Stimulated activated CD8-positive, alpha-beta memory T cell treated with anti-CD3 and anti-CD28 coated beads, Interleukin-2, amount 100 ng/mL, for 1 hour (primary cell): ENCODE measurements at places on chromosomes 7 and 10.

DNA sequence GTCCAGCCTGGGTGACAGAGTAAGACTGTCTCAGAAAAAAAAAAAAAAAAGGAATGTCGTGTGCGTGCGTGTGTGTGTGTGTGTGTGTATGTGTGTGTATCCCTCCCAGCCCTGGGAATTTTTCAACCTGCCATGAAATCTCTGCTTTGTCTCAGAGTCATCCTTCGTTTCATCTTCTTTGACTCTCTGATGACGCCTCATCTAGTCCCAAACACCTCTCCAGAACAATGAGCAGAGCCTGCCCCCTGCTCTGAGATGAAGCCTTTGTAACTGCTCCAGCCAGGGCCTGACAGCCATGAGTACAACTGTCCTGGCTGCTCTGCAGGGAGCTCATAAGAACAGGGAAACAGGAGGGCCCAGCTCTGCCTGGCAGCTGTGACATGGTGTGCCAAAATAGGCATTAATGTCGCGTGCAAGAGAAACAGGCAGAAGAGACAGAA is 149.5 kb downstream of the FAM107B start:
- DNase-seq, result no peak

DNA sequence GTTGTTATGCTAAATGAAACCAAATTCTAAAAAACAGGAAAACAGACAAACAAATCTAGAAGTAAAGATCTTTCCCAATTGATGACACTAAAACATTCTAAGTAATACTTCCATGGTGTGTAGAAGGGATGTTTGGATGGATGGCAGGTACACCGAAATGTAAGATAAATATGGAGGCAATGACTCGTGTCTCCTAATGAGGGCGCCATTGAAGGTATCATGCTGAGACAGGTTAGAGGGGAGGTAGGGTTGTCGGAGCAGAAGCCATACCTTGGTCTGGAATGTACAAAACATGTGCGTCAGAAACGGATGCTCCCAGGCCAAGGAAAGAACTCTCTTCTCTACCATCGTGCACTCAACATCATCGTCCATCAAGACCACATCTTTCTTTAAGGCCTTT is 101.4 kb downstream of the PRKCQ start:
- DNase-seq, result no peak

DNA sequence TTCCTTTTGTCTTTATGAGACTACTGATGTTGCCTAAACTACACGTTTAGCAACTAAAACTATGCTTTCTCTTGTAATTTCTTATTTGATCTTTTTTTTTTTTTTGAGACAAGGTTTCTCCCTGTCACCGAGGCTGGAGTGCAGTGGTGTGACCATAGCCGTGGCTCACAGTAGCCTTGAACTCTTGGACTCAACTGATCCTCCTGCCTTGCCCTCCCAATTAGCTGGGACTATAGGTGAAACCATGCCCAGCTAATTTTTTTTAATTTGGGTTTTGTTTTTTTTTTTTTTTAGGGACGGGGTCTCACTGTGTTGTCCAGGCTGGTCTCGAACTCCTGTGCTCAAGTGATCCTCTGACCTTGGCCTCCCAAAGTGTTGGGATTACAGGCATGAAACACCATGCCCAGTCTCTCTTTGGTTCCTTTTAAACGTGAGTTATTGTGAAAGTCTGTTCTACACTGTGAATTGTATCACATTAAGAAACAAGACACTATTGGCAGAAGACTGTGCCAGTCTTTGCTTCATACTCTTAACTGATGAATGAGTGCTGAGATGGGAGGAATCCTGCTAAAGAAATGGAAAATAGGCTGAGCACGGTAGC is 6.4 kb downstream of the TMEM248 start:
- no peak for DNase-seq

- DNase-seq, result no peak
Measured at GRCh38 chr10:64760371-64760770, 1239.2 kb downstream of the REEP3 start.

DNA sequence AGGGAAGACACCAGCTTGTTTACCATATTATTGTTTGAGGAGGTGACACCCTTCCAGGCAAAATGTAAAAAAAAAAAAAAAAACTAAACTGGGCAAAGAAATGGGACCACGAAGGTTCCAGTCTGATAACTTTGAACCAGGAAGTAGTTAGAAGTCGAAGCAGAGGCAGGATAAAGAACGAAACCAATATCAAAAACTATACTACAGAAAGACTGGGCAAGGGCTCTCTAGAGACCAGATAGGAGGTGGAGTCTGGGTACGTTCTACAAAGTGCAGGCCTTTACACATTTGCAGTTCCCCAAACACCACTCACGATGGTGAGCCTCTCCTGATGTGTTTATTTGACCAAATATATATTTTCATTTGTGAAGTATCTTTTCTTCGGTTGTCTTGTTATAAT is 125.7 kb upstream of the CDK1 start:
- no peak for DNase-seq

- DNase-seq, result no peak
Measured at GRCh38 chr7:19663816-19664462, 44.9 kb downstream of the POLR1F start.

DNA sequence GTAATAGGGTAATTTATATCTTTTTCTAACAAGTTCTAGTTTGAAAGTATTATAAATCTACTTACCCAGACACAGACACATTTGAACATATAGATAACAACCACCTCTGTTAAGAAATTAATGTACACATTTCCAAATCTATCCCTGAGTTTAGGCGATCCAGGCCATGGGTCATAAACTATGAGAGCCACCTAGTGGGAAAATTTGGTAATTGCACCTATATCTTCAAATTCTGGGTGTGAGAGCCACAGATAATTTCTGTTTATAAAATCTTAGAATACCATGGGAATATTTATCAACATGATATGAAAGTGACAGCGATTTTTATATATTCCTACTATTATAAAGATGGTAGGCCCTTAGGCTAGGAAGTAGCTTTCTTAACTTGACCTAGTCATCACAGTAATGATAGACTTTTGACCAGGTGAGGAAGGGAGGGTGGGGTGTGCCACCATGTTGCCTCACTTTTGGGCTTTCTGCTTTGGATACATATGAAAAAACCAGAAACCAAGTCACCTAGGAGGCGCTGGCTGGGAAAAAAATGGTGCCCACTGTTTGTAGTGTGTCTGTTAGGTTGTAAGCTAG is 8.0 kb upstream of the EPHA1 start:
- no peak for DNase-seq

- DNase-seq, result no peak
Measured at GRCh38 chr10:43715334-43715733, 66.7 kb upstream of the ZNF32 start.

- DNase-seq, result no peak
Measured at GRCh38 chr10:97785731-97786130, 13.9 kb upstream of the SFRP5 start.

GRCh38 chr10:79018521-79019011 is 50.2 kb upstream of the ZMIZ1 start:
- no peak for DNase-seq

DNA sequence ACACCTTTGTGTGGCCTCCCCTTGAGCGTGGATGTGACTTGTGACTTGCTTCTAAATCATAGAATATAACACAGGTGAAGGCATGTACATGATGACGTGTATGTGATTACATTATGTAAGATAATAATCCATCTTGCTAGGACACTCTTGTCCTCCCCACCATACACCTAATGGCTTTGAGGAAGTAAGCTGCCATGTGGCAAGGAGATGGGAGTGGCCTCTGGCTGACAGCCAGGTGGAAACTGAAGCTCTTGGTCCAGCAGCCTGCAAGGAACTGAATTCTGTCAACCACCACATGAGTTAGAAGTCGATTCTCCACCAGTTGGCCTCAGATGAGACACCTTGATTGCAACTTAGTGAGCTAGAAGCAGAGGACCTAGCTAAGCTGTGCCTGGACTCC is 67.4 kb upstream of the ELN start:
- DNase-seq, result no peak

GRCh38 chr10:132319853-132320653 is 11.9 kb upstream of the LRRC27 start:
- no peak for DNase-seq

GRCh38 chr7:29289156-29290021 is 94.8 kb downstream of the CHN2 start:
- no peak for DNase-seq

- no peak for DNase-seq
Measured at GRCh38 chr7:128041203-128041602, 10.0 kb upstream of the LRRC4 start.

- no peak for DNase-seq
Measured at GRCh38 chr7:135231686-135232085, 2.0 kb upstream of the STRA8 start.

- DNase-seq, result no peak
Measured at GRCh38 chr10:113435881-113436280, 117.0 kb upstream of the HABP2 start.

DNA sequence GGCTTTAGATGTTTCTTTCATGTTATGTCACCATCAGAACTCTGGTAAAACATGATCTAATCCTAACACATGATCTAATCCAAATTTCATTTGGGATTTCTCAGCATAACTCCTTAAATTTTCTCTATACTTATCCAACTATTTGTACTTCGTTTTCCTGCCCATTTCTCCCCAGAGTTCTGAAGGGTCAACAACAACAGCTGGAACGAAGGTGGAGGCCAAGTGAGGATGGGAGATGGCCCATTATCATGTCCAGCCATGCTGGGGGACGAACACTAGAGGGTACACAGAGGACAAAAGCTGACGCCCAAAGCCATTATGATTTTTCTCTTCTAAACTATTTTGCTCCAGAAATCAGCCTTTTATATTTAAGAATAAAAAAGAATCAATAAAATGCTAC is 185.4 kb downstream of the DOCK4 start:
- DNase-seq, result no peak

GRCh38 chr10:93266858-93267257 is 193.2 kb downstream of the CYP26A1 start:
- no peak for DNase-seq

DNA sequence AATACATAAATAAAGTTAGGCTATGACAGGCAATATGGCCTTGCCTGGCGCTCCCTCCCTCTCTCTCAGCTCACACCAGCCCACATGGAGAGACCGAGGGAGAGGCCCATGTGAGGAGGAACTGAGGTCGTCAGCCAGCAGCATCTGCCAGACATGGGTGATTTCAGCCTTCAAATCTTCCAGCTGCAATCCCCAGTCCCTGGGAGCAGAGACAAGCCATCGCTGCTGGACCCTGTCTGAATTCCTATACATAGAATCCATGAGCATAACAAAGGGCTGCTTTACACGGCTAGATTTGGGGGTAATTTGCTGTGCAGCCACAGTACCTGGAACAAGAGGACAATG is 35.6 kb downstream of the ANKRD16 start:
- no peak for DNase-seq

- DNase-seq, result no peak
Measured at GRCh38 chr10:31669357-31669756, 259.3 kb downstream of the ARHGAP12 start.

- DNase-seq, result no peak
Measured at GRCh38 chr7:88153378-88153777, 66.5 kb downstream of the SRI start.

- DNase-seq, result no peak
Measured at GRCh38 chr7:155119801-155120382, 49.8 kb downstream of the HTR5A start.

GRCh38 chr10:93149761-93150160 is 76.1 kb downstream of the CYP26A1 start:
- DNase-seq, result no peak

DNA sequence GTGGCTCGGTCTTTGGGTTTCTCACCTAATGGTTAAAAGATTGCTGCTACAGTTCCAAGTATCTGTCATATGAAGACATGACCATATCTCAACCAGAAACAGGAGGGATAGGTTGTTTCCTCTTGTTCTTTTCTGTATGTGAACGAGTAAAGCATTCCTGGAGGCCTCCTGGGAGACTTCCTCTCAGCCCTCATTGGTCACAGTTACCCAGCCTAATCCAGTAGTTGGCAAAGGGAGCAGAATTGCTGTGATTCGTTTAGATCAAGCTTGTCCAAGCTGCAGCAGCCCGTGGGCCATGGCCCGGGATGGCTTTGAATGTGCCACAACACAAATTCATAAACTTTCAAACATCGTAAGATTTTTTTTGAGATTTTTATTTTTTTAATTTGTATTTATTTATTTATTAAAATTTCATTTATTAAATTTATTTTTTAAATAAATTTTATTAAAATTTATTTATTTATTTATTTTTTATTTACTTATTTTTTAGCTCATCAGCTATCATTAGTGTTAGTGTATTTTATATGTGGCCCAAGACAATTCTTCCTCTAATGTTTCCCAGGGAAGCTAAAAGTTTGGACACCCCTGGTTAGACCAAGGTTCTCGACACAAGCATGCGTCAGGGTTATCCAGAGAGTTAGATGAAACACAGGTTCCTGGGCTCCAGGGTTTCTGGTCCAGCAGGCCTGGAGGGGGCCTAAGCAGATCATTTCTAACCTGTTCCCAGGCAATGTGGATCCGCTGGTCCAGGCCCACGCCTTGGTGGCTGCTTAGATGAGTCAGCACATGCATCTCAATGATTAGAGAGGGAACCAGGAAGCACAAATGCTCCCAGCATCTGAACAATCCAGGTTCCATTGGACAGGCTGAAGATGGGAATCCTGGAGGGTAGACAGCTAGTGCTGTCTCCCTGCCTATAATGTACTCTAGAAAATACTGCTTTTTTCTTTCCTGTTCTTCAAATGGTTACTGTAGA is 25.6 kb downstream of the CDC123 start:
- no peak for DNase-seq

- DNase-seq, result no peak
Measured at GRCh38 chr10:100303724-100304319, 17.3 kb upstream of the BLOC1S2 start.

GRCh38 chr7:8160779-8161345 is 101.1 kb downstream of the ICA1 start:
- DNase-seq, result no peak

- DNase-seq, result no peak
Measured at GRCh38 chr7:77760809-77761453, 37.3 kb downstream of the TMEM60 start.

- no peak for DNase-seq
Measured at GRCh38 chr7:70743531-70744325, 388.2 kb upstream of the GALNT17 start.

DNA sequence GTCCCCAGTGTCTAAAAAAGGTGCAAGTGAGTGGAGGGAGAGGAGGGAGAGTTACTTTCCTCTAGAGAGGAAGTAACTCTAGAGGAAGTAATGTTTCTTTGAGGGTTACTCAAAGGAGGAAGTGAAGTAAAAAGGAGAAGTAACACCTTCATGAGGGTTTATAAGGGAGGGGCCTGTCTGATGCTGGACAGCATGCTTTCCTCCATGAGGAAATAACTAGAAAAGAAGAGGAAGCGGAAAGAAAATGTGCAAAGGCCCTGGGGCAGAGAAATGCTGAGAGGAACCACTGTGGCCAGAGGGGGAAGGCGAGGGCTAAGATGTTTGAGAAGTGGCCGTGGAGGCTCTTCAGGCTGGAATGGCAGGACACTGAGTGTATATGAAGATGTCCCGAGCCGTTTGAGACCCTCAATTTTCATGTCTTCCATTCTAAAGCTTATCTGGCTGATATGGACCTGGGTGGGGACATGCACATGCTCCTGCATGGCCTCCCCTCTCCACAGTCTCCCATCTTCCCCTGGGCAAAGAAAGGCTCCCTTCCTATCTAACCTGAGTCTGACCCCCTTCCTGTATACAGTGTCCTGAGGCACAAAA is 3.4 kb upstream of the SLC18A2 start:
- DNase-seq, result no peak
